ENCODE measurements at places on chromosomes 1 and 21. TPM values are rescaled to one million over a fixed set of nuclear protein-coding genes. Genes with fewer than 3 reads are reported as not detected.

The SLC35F3 gene
- 1.5 TPM for total RNA-seq

- no peak for DNase-seq
Measured at GRCh38 chr1:194866153-194866552, 1679.7 kb upstream of the B3GALT2 start.

DNA sequence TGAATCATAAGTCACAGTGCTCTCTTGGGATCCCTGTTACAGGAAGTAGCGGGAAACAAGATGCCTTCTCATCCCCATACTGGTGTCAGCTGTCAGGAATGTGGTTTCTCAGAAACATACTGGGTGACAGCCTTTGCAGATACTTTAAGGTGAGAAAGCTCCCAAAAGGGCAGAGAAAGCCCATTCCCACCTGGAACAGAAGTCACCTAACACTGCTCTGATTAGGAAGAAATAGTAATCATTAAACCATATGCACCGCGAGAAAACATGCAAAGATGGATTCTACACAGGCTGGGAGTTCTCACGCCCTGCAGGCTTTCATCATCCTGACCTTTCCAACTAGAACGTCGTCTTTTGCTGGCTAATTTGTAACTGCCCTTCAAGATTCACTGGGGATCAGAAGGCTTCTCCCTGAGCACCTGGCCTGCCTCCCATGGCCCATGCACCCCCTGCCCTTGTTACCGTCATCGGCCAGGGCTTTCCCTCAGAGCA lies 46.2 kb upstream of the SLC44A3 start:
- no peak for DNase-seq

The TNFAIP8L2 gene
- total RNA-seq, result not detected

GRCh38 chr1:9133870-9134585 lies 5.1 kb upstream of the GPR157 start:
- DNase-seq, result no peak

DNA sequence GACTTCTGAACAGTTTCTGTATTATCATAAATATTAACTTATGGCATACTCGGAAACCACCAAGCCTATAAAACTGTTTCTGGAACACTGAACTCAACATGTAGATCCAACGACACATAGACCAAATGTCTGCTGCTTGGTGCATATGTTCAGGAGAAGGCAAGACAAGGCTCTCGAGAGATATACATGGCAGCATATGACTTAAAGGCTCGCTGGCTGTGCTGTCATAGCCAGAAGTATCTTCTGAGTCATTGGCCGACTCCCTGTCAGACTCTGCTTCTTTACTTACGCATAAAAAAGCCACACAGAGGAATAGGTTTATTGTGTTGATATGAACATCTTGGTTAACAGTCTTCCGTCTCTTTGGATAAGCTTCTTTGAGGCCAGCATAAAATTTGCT lies 60.6 kb downstream of the LYST start:
- no peak for DNase-seq

DNA sequence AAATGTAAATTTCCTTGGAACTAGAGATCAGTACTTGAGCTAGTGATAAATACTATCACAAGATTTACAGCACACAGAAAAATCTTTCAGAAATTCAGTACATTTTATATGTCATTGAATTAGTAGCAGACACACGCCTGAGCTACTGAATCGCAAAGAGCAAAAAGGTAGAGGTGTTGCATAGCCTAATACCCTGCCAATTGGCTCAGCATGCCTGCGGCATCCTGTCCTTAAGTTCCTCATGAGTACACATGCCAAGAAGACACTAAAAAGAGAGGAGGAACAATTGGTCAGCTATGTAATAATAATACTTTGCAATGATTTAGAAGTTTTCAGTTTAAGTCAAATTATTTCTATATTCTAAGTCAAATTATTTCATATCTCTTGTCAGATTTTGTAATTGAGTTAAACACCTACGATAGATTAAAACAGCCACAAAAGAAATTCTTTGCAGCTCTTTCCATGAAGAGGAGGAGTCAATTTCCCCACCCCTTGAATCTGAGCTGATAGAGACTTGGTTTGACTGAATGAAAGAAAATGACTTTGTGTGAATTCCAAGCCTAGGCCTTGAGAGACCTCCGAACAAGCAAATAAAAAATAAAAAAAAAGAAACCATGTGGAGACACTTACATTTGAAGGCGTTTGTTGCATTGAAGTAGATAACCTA lies 36.2 kb upstream of the PKN2 start:
- no peak for DNase-seq

The LCE3D gene
- total RNA-seq, result not detected

DNA sequence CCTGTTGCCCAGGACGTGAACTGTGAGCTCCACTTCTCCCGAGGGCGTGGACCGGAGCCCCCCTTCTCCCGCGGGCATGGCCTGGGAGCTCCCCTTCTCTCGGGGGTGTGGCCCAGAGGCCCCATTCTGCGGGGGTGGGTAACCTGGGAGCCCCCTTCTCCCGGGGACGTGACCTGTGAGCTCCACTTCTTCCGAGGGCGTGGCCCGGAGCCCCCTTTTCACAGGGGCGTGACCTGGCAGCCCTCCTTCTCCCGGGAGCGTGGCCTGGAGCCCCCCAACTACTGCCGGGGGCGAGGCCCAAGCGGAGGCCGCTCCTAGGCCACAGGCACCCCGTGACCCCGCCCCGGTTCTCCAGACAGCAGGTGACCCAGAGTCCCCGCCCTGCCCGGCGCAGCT lies 320 bp downstream of the C1orf174 start:
- DNase-seq, result peak; percentile 66

- DNase-seq, result no peak
Measured at GRCh38 chr1:109256971-109257681, 7.8 kb downstream of the CELSR2 start.

DNA sequence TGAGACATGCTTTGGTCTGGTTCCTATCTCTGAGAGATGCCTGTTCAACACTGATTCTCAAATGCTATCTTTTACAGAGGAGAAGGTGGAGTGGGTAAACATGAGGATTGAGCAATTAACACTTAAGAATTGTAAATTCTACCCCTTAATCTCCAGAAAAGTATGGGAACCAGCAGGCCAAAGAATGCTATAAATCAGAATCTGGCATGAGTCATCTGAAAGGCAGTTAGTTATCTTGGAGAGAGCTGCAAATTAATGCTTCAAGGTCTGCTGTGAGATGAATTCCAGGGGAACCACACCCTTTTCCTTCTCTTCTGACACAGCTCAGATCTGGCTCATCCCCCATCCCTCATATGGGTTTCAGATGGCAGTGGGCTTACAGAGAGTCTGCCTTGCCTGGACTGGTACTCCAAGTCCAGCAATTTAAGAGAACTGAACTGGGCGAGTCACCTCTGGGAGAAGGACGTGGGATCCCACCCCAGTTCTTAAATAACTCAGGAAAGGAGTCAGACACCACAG lies 5.2 kb downstream of the S100A10 start:
- no peak for DNase-seq

The MAP10 gene
- 3.3 TPM for total RNA-seq

The ZBTB37 gene
- 13.9 TPM for total RNA-seq

DNA sequence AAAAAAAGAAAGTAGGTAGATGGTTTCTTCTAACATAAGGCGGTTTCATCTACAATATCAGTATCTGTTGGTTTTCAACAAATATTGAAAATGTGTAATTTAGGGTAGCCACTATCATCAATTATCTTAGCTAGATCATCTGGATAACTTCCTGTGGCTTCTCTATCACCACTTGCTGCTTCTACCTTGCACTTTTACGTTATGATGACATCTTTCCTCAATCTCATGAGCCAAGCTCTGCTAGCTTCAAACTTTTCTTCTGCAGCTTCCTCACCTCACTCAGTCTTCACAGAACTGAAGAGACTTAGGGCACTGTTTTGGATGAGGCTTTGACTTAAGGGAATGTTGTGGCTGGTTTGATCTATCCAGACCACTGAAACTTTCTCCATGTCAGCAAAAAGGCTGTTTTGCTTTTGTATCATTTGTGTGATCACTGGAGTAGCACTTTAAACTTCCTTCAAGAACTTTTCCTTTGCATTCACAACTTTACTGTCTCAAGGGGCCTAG lies 144.9 kb upstream of the HP1BP3 start:
- DNase-seq, result no peak

Measured in neural progenitor cell (in vitro differentiated cells).